ENCODE measurements at places on chromosomes 1 and 21.

- no peak for DNase-seq
Measured at GRCh38 chr21:32312326-32312725, 13.7 kb downstream of the MRAP start.

DNA sequence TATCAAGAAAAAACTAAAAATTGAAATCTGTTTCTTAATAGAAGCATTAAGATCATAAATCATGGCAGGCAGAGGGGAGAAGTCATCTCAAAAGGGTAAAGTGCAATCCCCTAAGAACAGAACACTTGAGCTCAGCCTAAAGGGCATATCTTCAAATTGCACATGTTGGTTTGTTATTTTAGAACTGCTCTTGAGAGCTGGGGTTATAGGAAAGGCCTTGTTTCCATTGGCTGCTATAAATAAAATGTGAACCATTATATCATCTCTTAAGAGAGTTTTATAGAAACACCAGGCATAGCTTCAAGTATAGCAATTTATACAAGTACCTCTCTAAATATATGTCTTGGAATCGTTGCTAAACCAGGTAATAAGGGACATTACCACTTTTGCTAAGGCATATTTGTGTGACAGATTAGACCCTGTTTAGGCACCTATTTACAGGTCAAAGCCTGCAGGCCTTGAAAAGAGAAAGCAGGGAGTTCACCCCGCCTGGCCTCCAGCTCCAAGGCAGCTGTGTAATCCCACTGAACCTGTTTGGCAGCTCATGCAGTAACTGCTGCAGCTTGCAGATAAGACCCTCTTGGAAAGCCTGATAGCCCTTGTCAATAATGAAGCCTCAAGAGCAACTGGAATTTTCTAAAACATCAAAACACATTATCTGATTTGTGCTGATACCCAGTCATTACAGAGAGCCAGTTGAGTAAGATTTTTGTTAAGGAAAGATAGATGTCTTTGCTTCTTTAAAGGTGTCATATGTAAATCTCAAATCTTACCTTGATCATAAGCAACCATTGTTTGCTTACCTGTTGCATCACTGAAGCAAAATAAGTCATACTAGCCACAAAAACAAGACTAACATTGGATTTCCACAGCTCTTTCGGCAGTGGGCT, 24.2 kb upstream of the SYDE2 start:
- DNase-seq, result no peak

- peak; percentile 93 for DNase-seq
Measured at GRCh38 chr1:78840453-78841271, 165.9 kb downstream of the ADGRL4 start.

DNA sequence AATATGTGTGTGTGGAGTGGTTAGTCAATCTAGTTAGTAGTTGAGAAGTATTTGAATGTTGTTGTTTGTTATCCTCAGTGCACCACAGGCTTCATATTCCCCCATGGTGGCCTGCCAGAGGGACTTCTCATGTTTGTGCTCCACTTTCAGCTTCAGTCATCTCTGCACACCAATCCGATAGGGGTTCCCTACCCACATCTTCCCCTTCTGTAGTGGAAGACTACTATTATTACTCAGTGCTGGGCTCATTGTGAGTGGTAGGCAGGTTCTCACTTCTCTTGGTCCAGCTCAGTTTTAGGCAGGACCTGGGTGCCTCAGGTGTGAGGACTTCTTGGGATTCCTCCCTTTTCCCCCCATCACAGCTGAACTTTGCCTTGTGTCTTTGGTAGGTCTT, 14.2 kb downstream of the MT1HL1 start:
- no peak for DNase-seq

GRCh38 chr21:31343680-31344480, at the start of gene TIAM1:
TSS of gene TIAM1 (minus strand) at chr21:31344261. CDS start at chr21:31266972, 77,289 bp downstream.
- peak; percentile 88 for DNase-seq

- DNase-seq, result no peak
Measured at GRCh38 chr1:88737338-88737927, 53.4 kb downstream of the PKN2 start.

DNA sequence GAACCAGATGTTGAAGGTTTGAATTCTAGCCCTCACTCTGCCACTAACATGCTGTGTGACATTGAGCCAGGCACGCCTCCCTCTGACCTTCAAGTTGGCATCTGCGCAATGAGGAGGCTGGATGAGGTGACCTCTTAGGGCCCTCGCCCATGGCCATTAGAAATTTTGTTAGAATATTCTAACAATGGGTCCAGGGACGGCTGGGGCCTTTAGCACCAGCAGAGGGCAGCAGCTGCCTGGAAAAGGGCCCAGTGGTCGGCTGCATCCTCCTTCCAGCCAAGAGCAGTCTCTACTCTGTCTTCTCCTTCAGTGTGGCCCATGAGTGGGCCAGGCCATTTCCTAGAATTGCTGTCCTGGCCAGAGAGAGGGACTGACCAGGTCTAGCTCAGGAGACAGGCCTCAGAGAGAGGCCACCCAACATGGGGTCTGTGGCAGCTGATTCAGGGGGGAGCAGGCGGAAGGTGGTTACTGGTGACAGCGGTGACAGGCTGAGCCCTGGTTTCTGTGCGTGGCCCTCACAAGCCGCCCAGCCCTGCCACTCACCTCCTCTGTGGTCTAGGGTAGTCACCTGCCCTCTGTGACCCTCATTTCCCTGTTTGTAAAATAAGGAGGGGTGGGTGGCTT, 101.3 kb upstream of the ACTL8 start:
- peak; percentile 30 for DNase-seq

- DNase-seq, result no peak
Measured at GRCh38 chr1:207935166-207935583, 24.2 kb upstream of the CD34 start.

DNA sequence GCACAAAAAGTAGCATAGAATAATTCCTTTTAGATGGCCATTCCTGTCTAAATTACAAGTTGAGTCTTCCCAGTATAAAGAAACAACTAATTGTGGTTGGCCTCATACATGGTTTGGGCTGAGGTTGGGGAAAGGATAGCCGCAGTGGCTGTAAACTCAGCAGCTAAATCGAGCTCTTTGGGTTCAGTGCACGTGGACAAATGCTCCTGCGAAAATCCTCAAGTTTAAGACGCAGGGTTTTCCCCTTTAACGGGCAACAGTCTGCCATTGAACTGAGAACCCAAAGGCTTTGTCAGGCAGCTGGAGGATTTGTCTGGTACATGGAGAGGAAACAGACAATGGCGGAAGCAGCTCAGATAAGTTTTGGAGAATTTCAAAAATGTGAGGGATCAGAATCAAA, 331.9 kb downstream of the TGFB2 start:
- DNase-seq, result no peak

- peak; percentile 69 for DNase-seq
Measured at GRCh38 chr1:204398197-204399125, 13.2 kb downstream of the PPP1R15B start.

- no peak for DNase-seq
Measured at GRCh38 chr1:248158758-248159157, 13.8 kb downstream of the OR2M5 start.

GRCh38 chr21:33391656-33392055, 11.6 kb upstream of the IFNGR2 start:
- no peak for DNase-seq

- DNase-seq, result no peak
Measured at GRCh38 chr1:7960867-7961215, 670 bp upstream of the PARK7 start.

- DNase-seq, result peak; percentile 23
Measured at GRCh38 chr1:186865857-186866256, 37.1 kb downstream of the PLA2G4A start.

DNA sequence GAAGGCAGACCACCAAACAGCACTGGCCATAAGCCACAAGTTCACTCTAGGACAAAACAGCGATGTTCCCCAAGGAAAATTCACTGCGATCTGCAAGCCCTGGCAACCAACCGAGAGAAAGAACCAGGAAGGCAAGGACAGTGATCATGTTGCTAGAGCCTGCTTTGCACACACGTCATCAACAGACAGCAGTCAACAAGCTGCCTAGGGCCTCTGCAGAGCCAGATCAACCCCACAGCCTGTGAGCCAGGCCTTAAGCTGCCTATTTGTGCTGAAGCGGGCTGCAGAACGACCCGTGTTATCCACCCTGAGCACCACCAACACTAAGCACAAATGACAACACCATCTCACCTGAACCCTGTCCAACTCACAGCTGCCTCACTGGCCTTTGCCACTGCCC, 6.2 kb upstream of the YRDC start:
- DNase-seq, result no peak

- no peak for DNase-seq
Measured at GRCh38 chr1:208387908-208388811, 144.0 kb upstream of the PLXNA2 start.

GRCh38 chr1:160400646-160401486, 502 bp downstream of the VANGL2 start:
- no peak for DNase-seq

- DNase-seq, result no peak
Measured at GRCh38 chr1:24175033-24175755, 11.9 kb downstream of the IFNLR1 start.

DNA sequence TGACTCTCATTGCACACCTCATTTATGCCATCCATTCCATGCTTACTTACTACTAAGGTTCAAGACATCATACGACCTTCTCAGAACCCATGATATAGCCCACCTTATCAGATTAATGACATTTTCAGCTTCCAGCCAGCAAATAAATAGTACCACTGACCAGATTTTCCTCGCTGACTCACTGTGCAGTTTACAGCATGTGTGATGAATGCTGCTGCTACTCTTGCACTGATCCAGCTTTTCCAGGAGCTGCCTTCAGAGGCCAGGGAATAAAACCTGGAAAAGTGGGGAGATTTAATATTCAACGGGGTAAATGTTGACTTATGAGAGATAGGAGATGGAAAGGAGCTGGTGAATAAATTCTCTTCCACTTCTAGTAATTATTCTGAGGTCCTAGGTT, 247.1 kb downstream of the COL11A1 start:
- peak; percentile 22 for DNase-seq

DNA sequence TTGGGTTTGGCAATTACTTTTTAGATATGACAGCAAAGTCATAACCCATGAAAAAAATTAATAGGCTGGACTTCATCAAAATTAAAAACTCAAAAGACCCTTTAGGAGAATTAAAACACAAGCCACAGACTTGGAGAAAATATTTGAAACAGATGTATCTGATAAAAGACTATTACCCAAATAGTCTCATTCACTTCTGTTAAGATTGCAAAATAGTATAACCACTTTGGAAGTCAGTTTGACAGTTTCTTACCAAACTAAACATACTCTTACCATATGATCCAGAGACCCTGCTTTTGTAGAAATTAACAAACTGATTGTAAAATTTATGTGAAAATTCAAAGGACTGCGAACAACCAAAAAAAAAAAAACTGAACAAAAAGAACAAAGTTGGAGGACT, 32.5 kb upstream of the SLC44A3 start:
- no peak for DNase-seq

GRCh38 chr1:85351202-85351828, 74.9 kb upstream of the BCL10 start:
- DNase-seq, result no peak

DNA sequence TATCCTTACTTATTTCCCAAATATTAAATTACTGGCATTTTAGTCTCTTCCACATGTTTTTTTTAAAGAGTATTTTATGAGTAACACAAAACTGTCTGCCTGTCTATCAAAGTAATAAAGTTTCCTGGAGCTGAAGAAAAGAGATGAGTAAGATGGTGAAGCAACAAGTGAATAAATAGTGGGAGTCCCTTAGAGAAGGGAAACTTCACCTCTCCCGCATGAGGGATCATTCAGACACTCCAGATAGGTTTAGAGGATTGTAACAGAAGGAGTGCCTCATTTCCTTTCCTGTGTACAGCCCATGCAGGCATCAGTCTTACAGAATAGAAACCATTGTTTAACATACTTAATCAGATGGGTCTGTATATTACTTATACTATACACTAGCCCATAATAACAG, 205.7 kb downstream of the USP25 start:
- DNase-seq, result no peak

GRCh38 chr1:222285526-222285925, 262.4 kb downstream of the HHIPL2 start:
- no peak for DNase-seq

DNA sequence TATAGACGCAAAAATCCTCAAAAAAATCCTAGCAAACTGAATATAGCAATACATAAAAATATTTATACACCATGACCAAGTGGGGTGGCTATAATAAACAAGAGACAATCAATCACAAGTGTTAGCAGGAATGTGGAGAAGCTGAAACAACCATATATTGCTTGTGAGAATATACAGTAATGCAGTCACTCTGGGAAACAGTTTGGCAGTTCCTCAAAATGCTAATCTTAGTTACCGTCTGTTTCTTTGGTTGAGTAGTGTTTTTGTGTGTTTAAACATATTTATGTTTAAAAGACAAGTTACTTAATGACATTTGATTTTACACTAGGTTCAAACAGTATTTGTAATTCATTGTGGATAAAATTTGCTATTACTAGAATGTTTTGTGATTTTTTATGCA, 792.0 kb downstream of the LTN1 start:
- no peak for DNase-seq

GRCh38 chr1:242873661-242874060, 349.2 kb upstream of the PLD5 start:
- DNase-seq, result no peak

- DNase-seq, result no peak
Measured at GRCh38 chr1:29282135-29282923, 46.0 kb downstream of the PTPRU start.

DNA sequence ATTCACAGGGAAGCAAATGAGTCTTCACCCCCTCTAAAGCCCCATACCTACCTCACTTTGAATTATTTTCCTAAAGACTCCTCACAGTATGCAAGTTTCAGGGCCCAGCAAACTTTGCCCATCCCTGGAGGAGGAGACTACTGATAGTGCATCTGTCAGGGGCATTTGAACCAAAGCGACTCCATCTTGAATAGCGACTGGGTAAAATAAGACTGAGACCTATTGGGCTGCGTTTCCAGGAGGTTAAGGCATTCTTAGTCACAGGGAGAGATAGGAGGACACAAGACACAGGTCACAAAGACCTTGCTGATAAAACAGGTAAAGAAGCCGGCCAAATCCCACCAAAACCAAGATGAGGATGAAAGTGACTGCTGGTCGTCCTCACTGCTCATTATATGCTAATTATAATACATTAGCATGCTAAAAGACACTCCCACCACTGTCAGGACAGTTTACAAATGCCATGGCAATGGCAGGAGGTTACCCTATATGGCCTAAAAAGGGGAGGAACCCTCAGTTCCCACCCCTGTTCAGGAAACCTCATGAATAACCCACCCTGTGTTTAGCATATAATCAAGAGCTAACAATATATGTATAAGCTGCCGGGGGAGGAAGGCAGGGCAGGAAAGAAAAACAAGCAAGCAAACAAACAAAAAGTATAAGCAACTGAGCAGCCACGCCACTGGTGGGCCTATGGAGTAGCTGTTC, 3.3 kb upstream of the PKNOX1 start:
- no peak for DNase-seq

DNA sequence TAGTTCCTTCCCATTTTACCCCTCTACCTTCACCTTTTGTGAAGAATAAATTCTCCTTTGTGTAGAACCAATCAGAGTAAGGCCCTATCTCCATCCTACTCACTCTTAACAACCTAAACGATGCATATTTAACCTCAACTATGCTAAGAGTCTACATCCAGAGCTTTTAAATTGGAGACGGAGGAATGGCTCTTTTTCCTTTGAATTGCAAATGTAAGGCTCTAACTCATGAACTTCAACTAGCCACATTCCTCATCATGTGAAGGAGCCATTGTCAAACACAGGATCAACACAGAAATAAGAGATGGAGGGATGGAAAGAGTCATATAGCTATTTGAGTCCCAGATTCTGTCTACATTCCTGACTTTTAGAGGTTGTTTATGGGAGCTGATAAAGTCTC, 18.2 kb downstream of the DEPDC1 start:
- DNase-seq, result no peak

- no peak for DNase-seq
Measured at GRCh38 chr1:99228153-99228552, 36.1 kb upstream of the PLPPR4 start.

- DNase-seq, result peak; percentile 72
Measured at GRCh38 chr1:25107643-25108010, 124.7 kb downstream of the SYF2 start.
